ENCODE measurements at places on chromosomes 1 and 21.

DNA sequence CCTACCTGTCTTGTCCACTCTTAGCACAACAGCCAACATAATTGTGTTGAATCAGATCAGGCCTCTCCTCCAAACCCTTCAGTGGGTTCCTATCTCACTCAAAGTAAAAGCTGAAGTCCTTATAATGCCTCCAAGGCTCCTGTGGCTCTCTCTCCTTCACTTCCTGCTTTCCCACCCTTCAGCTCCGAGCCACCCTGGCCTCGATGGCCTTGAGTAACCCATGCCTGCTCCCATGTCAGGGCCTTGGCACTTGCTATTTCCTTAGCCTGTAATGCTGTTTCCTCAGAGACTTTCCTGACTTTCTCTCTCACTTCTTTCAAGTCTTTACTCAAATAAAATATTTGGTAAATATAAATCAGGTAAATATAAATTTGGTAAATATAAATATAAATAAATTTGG, 8.1 kb upstream of the PLEKHM2 start:
- no peak for DNase-seq

GRCh38 chr1:92493139-92493538, 6.4 kb upstream of the GFI1 start:
- DNase-seq = no peak

DNA sequence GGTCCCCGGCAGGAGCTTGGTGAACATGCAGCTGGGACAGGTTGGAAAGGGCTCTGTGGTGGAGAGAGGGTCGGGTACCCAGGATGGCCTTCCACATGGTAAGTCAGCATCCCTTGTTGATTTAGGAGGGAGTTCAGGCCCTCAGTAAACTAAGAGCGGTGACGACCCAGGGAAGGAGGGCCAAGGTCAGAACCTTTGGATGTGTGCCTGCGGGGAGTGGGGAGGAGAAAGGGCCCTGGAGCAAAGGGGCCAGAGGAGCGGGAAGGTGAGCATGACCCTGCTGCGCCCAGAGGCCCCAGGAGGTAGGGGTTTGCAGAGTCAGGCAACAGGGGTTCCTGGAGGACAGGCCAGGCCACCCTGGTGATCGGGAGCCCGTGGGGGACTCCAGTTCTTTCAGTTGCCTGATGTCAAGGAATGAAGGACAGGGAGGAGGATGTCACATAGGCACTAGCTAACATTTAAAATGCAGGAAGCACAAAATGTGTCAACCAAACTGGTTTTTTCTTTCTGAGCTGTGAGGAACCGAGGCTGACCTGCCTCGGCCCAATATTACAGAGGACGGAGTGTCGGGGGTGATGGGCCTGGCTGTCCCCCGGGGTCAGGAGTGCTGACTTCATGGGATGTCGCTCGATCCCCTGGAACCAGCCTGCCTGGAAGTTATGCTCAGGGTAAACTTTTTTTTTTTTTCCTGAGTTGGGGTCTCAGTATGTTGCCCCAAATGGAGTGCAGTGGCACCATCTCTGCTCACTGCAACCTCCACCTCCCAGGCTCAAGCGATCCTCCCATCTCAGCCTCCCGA, 117.4 kb upstream of the SLC45A1 start:
- DNase-seq = no peak

DNA sequence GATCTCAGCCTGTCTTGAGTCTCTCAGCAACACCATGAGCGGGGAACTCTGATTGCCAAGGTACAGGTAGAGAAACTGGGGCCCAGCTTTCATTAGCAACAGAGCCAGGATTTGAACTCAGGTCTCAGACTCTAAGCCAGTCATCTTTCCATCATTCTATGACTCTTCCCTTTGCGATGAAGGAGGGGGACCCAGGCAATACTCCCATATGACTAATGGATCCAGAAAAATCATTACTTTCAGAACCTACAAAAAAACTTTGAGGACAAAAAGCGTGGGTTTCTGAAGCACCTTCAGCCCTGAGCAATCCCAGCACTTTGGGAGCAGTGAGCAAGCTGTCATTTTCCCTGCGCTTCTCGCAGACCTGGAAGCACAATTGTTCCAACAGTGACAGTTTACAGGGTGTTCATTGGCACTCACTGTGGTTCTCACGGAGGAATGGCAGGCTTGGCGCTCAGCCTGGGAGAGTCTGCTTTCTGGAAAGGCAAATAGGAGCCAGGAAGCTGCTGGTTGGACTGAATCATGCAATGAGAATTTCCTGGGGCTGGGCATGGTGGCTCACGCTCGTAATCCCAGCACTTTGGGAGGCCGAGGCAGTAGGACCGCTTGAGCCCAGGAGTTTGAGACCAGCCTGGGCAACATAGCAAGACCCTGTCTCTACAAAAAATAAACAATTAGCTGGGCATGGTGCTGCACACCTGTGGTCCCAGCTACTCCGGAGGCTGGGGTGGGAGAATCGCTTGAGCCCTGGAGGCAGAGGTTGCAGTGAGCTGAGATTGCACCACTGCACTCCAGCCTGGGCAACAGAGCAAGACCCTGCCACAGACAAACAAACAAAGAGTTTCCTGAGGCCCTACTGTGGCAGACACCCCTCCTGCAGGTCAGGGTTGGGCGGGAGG, 40.1 kb downstream of the SLC2A7 start:
- no peak for DNase-seq

DNA sequence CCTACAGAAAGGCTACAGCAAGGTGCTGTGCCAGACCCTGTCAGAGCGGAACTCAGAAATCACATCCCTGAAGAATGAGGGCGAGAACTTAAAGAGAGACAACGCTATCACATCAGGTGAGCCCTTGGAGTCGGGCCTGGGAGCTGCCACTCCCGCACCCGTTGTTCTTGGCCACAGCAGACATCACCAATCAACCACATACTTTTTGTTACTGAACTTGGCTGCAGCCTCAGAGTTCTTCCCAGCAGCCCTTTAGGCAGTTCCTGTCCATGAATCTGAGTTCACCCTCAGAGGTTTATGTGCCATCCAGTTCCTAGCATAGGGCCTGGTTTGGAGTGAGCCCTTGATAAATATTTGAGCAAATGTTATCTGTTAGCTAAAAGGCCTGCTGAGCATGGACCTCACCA, 61.6 kb downstream of the FHAD1 start:
- DNase-seq = no peak

DNA sequence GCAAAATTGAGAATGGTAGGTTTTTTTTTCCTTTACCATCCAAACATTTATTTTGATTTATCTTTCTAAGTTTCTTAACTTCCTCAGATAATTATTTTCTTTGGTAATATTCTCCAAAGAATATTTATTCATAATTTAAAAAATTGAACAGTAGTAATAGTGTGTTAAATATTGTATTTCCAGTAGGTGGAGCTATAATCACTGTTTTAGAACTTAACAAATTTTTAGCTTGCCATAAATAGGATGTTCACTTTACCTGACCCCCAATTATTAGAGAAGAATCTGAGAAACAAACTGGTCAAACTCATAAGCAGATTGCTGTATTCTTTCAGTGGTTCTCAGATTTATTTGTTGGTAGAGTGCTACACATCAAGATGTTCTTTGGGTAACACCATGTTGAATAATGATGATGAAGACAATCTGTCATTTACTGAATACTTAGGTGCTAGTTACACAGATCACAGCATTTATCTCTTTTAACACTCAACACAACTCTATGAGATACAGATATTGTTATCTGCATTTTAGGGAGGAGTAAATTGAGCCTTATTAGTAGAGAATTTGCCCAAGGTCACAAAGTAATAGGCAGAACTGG, 82.4 kb upstream of the GPR88 start:
- DNase-seq = no peak

- DNase-seq = no peak
These were observed 1.5 kb downstream of the STYXL2 start for GRCh38 chr1:167095368-167095767.

GRCh38 chr1:189659731-189660130, 817.9 kb downstream of the BRINP3 start:
- no peak for DNase-seq

- DNase-seq = no peak
These were observed 27.0 kb downstream of the ABCA4 start for GRCh38 chr1:94093996-94094395.

GRCh38 chr1:105427543-105427942, 1628.9 kb upstream of the PRMT6 start:
- no peak for DNase-seq

DNA sequence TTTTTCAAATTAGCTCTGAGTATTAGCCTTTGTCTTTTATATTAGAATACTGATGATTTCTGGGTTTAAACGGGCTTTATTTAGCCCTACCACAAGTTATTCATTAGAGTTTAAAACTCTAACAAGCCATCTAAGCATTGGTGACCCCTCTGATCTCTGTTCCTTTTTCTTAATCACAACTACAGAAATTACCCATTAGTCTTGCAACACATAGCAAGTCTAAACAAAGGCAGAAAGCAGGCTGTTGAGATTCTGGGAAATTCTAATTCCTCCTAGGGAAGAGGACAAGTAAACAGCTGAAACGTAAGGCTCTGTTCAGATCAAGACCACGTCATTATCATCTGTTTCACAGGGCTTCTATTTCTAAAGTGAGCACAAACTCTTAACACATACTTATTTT, 491.2 kb upstream of the ZRANB2 start:
- no peak for DNase-seq

DNA sequence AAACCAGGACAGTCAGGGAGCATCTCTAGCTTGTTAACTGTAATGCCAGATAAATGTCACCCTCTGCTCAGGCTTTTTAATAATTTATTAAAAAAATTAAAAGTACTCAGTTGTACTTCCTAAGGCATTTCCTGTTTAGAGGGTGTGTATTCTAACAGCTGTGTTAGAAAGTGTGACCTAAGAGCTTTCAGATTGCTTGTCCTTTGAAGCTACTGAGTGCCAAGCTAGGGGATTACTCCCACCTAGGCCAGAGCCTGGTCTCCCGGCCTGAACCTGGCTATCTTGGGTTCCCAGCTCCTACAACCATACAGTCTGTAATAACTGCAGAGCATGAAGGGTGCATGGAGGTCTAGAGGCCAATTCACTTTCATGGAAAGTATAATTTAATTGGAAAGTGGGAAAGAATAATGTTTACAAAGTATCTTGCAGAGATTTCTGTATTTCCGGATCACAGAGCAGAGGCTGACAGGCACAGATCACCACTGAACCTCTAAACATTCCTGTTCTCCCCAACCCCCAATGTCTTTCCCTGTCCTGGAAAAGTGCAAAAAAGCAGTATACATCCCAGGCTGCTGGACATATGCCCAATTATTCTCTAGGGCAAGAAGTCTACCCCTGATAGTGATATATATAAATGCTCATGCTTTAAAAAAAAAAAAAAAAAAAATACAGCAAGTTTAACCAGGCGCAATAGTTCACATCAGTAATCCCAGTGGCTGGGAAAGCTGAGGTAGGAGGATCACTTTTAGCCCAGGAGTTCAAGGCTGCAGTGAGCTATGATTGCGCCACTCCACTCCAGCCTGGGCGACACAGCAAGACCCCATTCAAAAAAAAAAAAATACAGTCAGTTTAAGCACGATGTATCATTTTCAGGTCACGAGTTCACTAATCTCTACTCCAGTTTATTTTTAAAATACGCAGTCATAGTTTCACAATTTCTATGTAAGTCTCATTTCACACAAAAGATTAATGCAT, 36.7 kb upstream of the RAP1A start:
- DNase-seq = no peak

DNA sequence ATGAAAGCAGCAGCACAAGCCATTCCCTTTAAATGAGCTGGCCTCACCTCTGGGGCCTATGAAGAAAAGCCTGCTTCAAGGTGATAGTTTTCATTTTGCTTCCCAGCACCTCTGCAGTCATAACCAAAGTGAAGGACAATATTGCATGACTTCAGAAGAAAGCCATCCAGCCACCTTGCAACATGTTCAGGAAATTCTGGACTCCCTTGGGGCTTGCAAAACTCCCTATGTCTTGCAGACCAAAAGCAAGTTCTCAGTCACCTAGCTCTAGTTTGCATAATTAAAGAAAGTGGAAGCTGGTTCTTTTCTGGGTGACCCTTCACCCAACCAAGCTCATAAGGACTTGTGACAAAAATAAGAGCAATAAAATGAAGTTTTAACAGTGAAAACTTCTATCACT, 87.6 kb downstream of the GFI1 start:
- DNase-seq = no peak

DNA sequence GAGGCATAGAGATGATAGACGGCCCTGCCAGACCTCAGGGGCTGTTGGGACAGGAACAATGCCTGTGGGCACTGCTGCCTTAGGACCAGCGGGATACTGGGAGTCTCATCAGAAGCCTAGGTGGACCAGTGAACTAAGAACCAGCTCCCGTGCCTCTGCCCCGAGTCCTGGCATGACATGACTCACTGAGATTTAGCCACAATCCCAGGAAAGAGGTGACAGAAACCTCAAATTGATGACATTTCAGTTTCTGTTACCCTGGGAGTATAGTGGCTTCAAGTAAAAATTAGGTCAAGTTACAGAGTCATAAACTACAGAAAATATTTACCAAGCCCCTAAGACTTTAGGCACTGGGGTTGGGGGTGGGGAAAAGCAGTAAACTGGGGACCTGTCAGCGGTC, 74.6 kb upstream of the GADD45A start:
- no peak for DNase-seq

DNA sequence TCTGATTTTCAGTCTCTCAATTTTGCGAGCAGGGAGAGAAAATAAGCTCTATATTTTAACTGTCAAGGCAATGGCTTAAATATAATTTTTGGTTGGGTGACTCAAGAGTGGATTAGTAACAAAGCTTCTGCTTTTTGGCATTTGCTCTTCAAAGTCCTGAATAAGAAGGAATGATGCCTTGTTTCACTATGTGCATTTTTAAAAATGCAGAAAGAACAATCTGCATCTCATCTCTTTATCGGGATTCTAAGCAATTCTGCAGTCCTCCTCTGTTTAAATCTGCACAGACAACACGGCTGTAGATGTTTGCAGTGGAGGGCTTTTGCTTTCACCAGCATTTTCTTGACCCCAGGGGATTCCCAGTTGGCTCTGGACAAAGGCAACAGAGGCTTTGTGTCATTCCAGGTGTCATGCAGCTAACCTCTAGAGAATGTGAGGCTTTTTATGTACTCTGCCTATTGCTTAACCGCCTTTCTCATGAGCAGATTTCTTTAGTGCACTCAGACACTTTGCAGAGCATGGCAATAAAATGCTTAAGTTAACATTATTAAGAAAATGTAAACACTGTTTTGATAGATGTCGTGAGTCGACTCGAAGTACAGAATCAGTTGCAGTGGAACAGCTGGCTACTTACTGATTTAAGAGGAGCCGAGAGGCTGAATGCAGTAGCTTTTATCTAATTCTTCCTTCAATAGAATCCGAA, 783.2 kb upstream of the NEGR1 start:
- peak; percentile 26 for DNase-seq

Measured in HuH-7 (cell line).